ENCODE measurements at places on chromosomes 12 and 14.
A peak's percentile ranks its signal among the peaks of the same experiment; 100 is the strongest.

- DNase-seq, result no peak
Measured at GRCh38 chr12:53585448-53586125, 40.6 kb downstream of the ATF7 start.

DNA sequence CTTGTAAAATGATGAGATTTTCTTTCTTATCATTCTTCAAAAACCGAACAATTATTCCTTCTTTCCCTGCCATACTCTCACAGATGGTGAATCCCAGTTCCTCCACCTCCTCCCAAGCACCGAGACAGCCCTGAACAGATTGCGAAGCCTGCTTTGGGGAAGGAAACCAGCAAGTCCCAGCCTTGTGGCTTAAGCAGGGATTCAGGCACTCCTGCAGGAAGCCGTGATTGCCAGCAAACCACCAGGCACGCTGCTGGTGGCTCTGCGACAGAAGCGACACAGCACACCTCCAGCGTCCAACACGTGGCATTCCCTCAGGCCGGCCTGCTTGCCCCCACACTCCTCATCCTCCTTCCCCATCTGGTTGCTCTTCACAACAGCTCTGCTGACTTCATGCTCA is 237.7 kb downstream of the GXYLT1 start:
- no peak for DNase-seq

- DNase-seq, result no peak
Measured at GRCh38 chr14:69373104-69373503, 25.0 kb downstream of the ERH start.

DNA sequence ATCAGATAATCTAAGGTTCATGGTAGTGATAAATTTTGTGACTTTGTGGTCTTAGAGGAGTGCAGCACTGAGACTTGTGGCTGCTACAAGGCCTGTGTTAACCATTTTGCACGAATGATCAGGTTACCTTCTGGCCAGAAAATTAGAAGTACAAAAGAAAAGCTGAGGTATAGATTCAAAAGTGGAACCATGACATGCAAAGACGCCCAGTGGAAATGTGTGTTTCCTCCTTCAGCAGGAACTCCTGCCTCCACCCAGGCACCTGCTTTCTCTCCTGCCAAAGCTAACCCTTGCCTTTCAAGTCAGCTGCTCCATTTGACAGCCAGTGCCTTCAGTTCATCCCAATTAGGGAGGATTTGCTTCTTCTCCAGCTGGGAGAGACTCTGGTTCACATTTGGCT is 10.1 kb downstream of the PDE6H start:
- no peak for DNase-seq

DNA sequence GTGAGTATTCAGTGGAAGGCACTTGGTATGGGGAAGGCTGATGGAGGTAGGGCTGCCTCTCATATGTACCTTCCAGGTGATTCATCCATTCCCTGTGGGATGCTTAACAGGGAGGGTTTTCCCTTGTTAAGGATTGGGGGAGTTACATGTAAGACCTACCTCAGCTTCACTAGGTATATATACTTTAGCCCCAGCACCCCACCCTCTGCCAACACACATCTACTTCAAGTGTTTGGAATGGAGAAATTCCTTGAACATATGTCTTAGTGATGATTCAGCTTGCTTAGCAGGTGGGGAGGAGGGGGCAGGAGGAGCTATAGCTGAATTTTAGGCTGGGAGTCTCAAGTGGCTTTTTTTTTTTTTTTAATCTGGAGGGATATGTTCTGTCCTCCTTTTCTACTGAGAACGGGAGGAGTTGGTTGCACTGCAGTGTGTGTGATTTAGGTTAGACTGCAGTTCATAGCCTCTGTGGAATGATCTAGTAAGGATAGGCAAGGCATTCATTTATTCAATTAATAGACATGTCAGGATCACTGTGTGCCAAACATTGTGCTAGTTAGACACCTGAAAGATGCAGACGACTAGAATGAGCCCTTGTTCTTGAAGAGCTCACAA is 1.7 kb downstream of the PIP4K2C start:
- DNase-seq, result no peak

GRCh38 chr14:23113431-23114119 is 5.5 kb downstream of the CEBPE start:
- no peak for DNase-seq

DNA sequence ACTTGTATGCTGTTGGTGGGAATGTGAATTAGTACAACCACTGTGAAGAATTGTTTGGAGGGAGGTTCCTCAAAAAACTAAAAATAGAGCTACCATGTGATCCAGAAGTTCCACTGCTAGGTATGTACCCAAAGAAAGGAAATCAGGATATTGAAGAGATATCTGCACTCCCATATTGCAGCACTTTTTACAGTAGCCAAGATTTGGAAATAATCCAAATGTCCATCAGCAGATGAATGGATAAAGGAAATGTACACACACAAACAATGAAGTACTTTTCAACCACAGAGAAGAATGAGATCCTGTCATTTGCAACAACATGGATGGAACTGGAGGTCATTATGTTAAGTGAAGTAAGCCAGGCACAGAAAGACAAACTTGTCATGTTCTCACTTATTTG is 25.9 kb downstream of the TIGAR start:
- no peak for DNase-seq

DNA sequence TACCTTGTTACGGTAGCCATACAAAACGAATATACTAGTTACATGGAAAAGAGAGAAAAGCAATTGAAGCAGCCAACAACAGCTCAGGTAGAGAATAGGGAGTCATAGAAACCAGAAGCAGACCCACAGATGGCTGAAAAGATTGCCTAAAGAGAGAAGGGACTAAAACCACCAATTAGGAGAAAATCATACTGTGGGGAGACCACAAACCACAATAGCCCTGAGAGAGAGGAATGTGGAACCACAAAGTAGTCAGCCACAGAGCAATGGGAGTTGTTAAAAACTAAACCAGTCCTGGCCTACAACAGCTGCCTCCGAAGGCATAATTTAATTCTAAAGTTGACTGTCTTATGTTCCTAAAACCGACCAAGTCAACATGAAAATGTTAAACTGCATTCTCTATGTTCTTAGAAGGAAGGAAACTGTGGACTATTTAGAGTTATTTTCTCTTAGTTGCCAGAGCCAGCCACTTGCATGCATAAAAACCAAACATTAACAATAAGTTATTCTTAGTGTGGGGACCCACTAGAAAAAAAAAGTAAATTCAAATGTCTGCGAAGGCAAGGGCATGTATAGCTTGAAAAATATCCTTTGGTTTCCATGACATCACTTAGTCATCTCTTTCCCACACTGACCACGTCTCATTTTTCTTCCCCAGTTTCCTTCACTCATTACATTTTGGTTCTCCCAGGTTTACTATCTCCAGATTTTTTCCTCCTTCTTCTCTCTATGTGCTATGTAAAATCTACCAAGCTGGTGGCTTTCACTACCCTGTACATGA is 398.1 kb downstream of the NOVA1 start:
- DNase-seq, result peak; percentile 87

DNA sequence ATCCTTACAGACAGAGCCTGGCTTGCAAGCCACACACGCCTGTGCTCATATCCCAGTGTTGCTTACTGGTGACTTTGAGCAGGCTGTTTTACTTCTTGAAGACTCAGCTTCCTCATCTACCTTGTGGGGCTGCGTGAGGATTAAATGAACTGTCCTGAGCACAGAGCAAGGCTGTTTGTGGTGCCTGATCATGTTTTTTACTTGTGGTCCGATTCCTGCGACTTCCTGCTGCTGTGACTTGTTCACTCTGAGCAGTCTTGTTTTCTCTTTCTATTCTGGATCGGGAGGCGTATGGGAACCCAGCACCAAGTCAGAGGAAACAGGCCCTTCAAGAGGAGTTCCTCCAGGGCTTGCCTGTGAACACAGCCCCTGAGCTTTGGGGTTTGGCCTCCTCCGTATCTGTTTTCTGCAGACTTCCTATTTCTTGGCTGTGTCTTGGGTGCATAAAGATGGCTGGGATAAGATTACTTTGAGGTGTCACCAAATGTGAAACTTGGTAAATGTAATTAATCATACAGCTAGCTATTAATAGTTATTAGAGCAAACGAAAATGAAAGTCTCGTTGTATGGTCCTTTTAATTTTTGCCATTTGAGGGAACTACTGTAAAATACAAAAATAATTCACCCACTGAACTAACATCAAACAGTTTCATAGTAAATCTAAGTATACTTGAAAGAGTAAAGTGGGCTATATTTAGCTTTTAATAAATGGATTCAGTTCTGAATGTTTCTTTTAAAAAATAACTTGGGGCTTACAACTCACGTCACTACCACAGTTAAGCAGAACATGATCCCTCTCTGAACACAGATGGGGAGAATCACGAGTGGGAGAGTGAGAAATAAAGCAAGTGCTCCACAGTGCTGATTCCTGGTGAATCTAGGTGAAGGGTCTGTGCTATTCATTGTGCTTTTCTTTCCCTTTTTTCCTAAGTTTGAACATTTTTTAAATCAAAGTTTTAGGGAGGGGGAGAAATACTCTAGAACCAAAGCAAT is 251.5 kb downstream of the FOXN3 start:
- DNase-seq, result no peak

- no peak for DNase-seq
Measured at GRCh38 chr12:7629465-7629864, 36.2 kb downstream of the APOBEC1 start.

GRCh38 chr14:71636076-71636475 is 296.2 kb upstream of the RGS6 start:
- DNase-seq, result no peak

Measured in fibroblast of skin of abdomen (primary cell).